ENCODE measurements at places on chromosomes 2 and 18. TPM values are rescaled to one million over a fixed set of nuclear protein-coding genes. Genes with fewer than 3 reads are reported as not detected.

TBR1 gene
- polyA plus RNA-seq = 0.01 TPM

BMP10 gene
- polyA plus RNA-seq = 0.45 TPM

HK2 gene
- 11.8 TPM for polyA plus RNA-seq

OR6B2 gene
- polyA plus RNA-seq = not detected

SPC25 gene
- polyA plus RNA-seq = 1.1 TPM

CDKL4 gene
- not detected for polyA plus RNA-seq

Data from adipose tissue (tissue), 3 donors.